EH (cell line): ENCODE measurements at places on chromosomes 6 and 20.

GRCh38 chr6:139438775-139439174 lies 64.3 kb upstream of the CITED2 start:
- no peak for DNase-seq

- no peak for DNase-seq
Observed at GRCh38 chr20:58019850-58020625, 208.4 kb downstream of the ANKRD60 start.

GRCh38 chr20:19823216-19823615 lies 65.2 kb downstream of the RIN2 start:
- DNase-seq, result no peak

DNA sequence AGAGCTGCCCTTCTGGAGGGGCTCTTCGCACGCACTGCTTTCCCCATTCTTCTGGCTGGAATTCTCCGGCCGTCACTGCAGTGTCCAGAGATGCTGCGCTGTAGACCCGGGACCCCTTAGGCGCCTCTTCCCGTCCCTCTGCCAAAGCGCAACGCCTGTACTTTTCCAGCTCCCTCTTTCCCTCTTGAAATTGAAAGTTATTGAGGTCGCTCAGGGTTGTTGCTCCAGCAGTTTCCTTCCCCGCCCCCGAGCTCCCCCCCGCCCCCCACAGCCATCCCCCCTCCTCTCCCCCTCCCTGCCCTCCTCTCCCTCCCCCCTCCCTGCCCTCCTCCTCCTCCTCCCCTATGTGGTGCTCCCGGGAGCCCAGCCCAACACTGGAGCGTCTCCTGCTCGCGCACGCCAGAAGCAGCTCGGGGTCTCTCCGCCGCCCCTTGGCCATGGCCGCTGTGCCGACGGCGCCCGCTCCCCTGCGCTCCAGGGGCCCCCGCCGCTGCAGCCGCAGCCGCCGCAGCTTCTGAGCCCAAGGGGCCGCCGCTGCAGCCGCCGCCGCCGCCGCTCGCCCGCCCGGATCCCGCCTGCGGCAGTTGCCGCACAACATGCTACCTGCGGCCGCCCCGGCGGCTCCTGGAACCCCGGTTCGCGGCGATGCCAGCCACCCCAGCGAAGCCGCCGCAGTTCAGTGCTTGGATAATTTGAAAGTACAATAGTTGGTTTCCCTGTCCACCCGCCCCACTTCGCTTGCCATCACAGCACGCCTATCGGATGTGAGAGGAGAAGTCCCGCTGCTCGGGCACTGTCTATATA lies at the start of gene RSPO3:
Gene RSPO3, plus strand, starts transcription at position 374 of the 804 bp plus-strand sequence. CDS start 522 bp downstream, outside the sequence.
- DNase-seq, result peak; percentile 27

GRCh38 chr20:46814366-46815232 lies 80.0 kb upstream of the EYA2 start:
- peak; percentile 85 for DNase-seq

GRCh38 chr20:6811262-6812035 lies 44.0 kb downstream of the BMP2 start:
- no peak for DNase-seq

- DNase-seq, result peak; percentile 51
Observed at GRCh38 chr6:168060521-168060931, 18.5 kb downstream of the FRMD1 start.

DNA sequence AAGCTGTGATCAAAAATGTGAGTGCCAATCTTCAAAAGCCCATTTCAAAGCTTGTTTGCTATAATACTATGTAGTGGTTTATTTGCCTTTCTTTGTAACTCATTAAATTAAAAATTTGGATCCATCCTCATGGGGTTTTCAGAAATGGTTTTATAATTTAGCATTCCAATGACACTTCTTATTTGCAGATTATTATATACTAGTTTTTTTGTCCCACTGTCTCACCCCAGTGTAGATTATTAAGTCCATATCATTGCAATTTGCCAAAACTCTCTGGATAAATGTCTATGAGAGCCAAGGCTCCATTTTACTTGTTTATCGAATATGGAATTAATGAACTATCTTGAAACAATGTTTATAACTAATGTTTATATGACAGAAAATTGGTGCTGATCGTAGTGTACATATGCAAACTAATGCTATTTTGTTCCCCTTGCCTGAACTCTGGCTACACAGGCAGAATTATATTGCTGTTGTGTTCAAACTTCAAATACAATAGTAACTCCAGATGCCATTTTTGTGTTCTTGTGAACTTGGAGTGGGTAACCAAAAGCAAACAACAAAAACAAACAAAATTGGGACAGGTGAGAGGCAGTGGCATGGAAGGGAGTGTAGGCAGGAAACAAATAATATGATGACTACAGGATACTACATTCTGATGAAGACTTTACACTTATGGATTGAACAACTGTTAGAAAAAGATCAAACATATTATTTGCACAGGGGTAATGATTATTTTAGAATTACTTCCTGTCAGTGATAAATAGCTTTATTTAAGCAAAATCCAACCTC lies 307.1 kb upstream of the FLRT3 start:
- no peak for DNase-seq

DNA sequence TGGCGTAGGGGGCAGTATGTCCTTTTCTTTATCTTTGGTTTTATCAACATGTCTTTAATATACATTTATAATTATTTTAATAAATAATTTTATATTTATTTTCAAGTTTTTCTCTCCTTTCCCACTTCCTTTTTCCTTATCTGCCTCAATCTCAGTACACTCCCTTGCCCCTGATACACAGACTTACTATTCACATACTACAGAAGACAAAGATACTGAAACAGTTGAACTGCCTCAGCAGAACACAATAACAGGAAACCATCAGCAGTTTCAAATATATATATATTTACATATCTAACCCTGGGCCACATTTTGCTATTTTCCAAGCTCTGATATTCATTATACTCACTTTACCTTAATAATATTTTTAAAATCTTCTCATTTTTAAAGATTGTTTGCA lies 19.8 kb downstream of the IBTK start:
- no peak for DNase-seq

DNA sequence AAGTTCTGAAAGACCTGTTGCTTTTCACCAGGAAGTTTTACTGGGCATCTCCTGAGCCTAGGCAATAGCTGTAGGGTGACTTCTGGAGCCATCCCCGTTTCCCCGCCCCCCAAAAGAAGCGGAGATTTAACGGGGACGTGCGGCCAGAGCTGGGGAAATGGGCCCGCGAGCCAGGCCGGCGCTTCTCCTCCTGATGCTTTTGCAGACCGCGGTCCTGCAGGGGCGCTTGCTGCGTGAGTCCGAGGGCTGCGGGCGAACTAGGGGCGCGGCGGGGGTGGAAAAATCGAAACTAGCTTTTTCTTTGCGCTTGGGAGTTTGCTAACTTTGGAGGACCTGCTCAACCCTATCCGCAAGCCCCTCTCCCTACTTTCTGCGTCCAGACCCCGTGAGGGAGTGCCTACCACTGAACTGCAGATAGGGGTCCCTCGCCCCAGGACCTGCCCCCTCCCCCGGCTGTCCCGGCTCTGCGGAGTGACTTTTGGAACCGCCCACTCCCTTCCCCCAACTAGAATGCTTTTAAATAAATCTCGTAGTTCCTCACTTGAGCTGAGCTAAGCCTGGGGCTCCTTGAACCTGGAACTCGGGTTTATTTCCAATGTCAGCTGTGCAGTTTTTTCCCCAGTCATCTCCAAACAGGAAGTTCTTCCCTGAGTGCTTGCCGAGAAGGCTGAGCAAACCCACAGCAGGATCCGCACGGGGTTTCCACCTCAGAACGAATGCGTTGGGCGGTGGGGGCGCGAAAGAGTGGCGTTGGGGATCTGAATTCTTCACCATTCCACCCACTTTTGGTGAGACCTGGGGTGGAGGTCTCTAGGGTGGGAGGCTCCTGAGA lies at the start of gene HFE:
Gene HFE, plus strand, starts transcription at position 146 of the 832 bp plus-strand sequence. Its CDS starts 12 bp downstream, at position 158.
- DNase-seq, result peak; percentile 75

- DNase-seq, result no peak
Observed at GRCh38 chr6:158767709-158768108, 51.5 kb downstream of the EZR start.

DNA sequence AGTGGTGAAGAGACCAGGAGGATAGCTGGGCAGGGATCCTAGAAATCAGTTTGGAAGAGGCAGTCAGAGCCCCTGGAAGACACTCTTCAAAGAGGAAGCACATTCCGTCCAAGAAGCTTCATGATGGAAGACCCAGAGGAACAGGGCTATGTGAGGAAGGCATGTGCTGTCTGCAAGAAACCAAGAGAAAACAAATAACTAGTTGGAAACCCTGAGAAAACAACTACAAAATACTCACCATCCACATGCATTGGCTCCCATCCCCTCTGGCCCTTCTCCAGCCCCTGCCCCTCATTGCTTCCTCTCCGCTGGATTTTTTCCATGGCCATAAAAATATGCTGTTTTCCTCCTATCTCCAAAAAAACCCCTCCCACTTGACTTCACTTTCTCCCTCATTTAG lies 40.9 kb upstream of the SMOC2 start:
- no peak for DNase-seq

DNA sequence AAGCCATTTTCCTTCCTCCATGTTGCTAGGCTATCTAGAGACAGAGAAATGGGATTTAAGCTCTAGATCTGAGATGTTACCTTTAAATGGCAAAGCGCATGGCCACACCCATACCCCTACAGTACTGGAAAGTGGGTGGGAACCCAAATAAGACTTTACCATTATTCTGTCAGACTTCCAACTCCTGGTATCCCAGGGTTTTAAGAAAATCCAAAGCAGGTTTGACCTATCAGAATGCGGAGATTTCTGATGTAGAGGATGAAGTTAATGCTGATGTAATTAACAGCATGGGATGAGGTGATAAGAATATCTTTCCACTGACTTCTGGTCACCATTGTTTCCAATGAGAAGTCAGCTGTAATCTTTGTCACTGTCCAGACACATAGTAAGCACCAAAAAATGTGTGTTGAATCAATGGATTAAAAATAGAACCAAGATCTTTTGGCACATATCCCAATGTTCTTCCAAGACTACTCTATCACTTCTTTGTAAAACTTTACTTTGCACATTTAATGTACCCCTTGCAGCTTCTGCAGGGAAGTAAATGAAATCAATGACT lies 140.8 kb upstream of the INSM1 start:
- DNase-seq, result peak; percentile 6

GRCh38 chr20:32110173-32110704 lies 725 bp downstream of the TM9SF4 start:
- no peak for DNase-seq

- DNase-seq, result peak; percentile 78
Observed at GRCh38 chr6:12602951-12603672, 113.5 kb upstream of the PHACTR1 start.

DNA sequence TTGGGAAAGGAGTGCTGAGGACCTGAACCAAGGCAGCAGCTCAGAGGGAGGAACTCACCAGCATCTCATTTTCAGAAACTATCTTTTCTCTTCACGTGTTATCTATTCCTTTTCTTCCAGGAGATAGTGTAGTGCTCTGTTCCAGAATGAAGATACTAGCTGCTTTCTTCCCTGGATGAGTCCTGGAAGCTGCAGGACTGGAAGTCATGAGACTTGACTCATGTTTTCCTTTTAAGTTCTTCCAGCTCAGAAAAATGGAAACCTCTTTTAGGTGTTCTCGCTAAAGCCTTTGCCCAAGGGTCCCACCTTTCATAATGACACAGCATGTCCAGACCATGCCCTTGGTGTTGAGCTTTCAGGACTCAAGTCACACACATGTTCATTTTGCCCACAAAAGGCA lies 106.7 kb downstream of the UNC5CL start:
- peak; percentile 41 for DNase-seq

GRCh38 chr6:15495375-15495901 lies 167.4 kb downstream of the DTNBP1 start:
- DNase-seq, result peak; percentile 35
